ENCODE measurements at places on chromosomes 13 and 19.

DNA sequence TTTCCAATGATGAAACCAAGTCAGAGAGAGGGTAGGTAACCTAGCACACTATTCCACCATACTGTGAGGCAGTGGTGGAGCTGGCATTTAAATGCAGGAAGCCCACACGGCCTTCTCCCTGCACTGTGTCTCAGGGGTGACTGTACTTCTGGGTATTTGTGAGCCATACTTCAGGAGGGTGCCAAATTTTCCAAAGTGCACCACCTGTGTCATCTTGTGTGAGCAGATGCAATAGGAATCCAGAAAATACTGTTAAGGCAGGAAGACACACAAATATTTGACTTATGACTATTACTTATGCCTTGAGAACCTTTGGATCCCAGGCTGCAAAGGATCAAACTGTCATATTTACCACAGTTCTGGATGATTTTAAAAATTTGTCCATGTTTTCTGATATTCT lies 17.3 kb downstream of the ZNF229 start:
- no peak for DNase-seq

GRCh38 chr19:39531834-39532232 lies 819 bp downstream of the EID2B start:
- no peak for DNase-seq

- no peak for DNase-seq
These were observed 66.3 kb downstream of the MAP4K1 start for GRCh38 chr19:38551450-38551813.

- DNase-seq = no peak
These were observed 1.4 kb upstream of the SAMD1 start for GRCh38 chr19:14091813-14092462.

- DNase-seq = no peak
These were observed 175.1 kb upstream of the KL start for GRCh38 chr13:32840989-32841713.

DNA sequence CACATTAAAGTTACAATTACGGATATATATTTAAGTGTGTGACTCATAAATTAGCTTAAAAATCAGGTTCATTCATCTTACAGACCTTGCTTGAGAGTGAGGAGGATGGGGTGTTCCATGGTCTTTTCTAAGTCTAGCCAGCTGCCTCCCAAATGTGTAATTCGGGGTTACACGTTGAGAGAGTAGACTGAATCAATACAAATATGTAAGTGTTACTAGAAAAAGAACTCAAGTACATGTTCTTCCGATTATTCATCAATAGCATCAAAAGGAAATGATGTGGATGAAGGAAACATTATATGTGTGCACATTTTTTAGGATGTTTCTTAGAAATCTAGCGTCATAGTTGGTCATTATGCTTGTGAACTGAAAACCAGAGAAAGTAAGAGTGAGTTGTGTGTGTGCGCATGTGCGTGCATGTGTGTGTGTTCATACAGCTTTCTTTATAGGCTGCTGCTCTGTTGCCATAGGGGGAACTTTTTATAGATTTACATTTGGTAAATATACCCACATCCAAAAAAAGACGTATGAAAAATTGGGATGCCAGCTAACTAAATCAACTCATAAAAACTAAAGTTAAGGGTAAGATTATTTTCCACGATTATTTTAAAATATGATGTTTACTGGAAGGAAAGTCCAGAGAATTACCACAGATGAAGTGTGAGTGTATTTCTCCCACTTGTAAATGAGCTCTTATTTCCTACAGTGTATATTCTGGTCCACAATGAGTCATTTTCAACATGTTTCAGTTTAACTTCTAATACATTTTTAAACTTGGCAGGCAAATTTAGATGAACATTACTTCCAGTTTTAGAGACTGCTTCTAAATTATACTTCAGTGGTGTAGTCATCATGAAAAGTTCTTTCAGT lies 82.4 kb downstream of the PIBF1 start:
- DNase-seq = no peak

- DNase-seq = no peak
These were observed 69.5 kb upstream of the ANKRD10 start for GRCh38 chr13:110984381-110984780.

DNA sequence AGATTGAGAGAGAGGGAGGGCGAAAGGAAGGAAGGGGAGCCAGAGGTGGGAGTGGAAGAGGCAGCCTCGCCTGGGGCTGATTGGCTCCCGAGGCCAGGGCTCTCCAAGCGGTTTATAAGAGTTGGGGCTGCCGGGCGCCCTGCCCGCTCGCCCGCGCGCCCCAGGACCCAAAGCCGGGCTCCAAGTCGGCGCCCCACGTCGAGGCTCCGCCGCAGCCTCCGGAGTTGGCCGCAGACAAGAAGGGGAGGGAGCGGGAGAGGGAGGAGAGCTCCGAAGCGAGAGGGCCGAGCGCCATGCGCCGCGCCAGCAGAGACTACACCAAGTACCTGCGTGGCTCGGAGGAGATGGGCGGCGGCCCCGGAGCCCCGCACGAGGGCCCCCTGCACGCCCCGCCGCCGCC lies at the start of gene TNFSF11:
Gene TNFSF11, plus strand, starts transcription at position 142 of the 400 bp plus-strand sequence. Its CDS starts 152 bp downstream, at position 294.
- no peak for DNase-seq

GRCh38 chr13:40569024-40569350 lies 97.5 kb downstream of the FOXO1 start:
- no peak for DNase-seq

- peak; percentile 100 for DNase-seq
These were observed 1.0 kb downstream of the CLDND2 start for GRCh38 chr19:51367565-51368365.

DNA sequence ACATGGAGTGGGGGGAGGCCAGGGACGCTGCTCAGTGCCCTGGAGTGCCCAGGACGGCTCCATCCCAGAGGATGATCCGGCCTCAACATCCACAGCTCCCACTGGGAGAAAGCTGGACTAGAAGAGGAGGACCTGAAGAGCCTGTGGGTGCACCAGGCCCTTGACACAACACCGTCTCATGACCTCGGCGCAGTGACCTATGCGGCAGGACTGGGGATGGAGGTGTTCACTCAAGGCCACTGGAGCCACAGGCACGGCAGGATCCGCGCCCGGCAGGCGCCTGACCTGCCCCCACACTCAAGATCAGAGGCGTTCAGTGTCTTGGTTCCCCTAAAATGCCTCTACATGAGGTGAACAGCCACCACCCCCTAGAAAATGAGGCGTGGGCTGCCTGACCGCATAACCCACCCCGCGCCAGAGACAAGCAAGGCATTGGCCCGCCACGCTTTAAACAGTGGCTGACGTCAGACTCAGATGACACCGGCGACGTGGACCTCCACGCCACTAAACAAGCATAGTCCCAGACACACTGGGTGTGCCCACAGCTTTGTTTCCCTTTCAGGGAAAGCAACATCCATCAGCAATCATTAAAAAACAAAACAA lies 8.0 kb downstream of the SGTA start:
- DNase-seq = no peak

- no peak for DNase-seq
These were observed at the start of gene ZBTB32 for GRCh38 chr19:35704218-35704617. Gene ZBTB32 (plus strand): TSS chr19:35704558. CDS start chr19:35714627, 10,069 bp downstream.

- DNase-seq = no peak
These were observed 402.2 kb upstream of the ZNF507 start for GRCh38 chr19:31943191-31943661.

GRCh38 chr19:335072-335471 lies 9.5 kb downstream of the MIER2 start:
- DNase-seq = no peak

DNA sequence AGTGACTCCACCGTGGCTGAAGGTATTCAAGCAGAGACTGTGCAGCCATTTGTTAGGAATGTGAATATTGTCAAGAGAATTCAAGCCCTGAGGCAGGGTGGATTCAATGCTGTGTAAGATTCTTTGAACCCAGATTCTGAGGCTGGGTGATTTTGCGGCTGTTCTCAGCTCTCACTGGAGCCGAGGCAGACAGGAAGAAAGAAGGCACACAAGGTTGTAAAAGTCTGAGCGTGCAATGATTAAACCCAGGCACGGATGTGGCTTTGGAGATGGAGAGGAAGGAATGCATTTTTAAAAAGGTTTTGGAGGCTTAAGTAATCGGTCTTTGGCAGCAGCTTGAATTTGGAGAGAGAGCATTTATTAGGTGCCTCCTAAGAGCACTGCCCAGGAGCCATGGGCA lies 187.9 kb downstream of the KATNAL1 start:
- DNase-seq = no peak

- no peak for DNase-seq
These were observed 104.4 kb downstream of the LHFPL6 start for GRCh38 chr13:39498471-39499114.

DNA sequence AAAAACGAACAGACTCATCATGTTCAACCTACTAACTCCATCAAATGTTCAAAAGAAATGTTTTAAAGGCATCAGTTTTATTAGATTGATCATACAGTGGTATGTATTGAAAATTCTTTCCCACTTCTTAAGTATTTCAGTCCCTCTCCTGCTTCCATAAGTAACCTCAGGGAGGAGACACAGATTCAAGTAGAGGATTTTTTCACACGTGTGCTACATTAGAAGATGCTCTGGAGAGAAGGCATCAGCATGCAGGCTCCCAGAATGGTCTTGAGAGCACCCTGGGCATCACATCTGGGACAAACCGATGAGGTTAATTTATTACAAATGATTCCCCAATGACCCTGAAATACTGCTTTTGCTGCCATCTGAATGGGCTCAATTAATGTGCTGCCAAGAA lies 3.6 kb downstream of the GPR12 start:
- DNase-seq = no peak

DNA sequence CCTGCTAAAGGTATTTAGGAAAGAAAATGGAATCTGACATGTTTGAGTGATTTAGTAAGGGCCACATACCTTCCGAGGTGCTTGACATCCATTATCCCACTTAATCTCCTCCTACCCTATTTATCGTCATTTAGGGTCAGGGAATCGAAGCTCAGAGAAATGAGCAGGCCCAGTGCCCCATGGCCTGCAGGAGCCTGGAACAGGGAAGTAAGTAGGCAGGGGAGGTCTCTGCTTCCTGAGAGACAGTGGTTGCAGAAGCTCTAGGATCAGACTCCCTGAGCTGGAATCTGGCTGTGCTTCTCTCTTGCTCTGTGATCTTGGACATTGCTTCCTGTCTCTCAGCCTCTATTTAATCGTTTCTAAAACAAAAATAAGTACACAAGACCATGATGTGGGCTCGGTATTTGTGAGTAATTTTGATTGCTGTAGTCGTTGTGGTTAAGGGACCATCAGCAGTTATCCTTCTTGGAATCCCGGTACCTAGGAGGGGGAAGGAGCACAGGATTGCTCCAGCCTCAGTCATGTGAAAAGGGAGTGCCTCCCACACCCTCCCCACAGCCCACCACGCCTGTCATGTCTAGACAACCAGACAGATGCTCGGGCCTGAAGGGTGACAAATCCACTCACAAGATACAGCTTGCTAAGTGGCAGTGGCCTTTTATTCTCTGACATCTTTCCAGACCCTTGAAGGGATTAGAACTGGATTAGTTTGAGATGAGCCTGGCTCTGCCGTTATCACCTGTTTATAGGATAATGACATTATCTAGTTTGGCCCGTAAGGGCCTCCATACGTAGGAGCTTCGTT lies 169.2 kb upstream of the TSHZ3 start:
- DNase-seq = no peak

DNA sequence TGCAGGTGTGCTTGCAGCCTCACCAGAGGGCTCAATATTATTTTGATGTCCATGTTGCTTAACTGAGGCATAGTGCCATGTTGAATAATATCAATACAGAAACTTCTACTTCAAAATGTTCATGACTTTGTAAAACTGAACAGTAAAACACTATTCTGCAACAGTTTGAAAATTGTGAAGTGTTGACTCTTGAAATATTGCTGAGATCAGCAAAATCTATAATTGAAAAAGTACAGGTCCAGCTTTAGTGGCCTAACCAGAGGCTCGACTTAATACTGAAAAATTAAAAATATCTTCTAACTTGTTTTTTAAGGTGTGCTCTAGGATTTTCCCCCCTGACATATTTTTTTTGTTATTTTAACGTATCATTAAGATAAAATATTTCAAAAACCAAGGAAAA lies 1460.7 kb downstream of the EFNB2 start:
- no peak for DNase-seq

All from CMK (cell line).